ENCODE measurements at places on chromosomes 12 and 14. TPM values are rescaled to one million over a fixed set of nuclear protein-coding genes. Genes with fewer than 3 reads are reported as not detected.

Gene CCDC196
- not detected for polyA plus RNA-seq

Gene RBP5
- 3.1 TPM for polyA plus RNA-seq

Gene GPR65
- polyA plus RNA-seq, result 0.44 TPM

Gene TMEM30B
- polyA plus RNA-seq, result 1.3 TPM

Gene DNM1L
- polyA plus RNA-seq, result 58.8 TPM

Gene CELA1
- not detected for polyA plus RNA-seq

Gene ATG14
- polyA plus RNA-seq, result 12.3 TPM

Gene MTA1
- 80.0 TPM for polyA plus RNA-seq

Gene EIF2B2
- 51.8 TPM for polyA plus RNA-seq

Gene GON7
- polyA plus RNA-seq, result 10.1 TPM

Gene TAS2R8
- not detected for polyA plus RNA-seq

Gene WNT1
- 0.16 TPM for polyA plus RNA-seq

Gene NR1H4
- polyA plus RNA-seq, result 0.16 TPM

Gene KRT86
- polyA plus RNA-seq, result 0.19 TPM

Gene ADAM21
- polyA plus RNA-seq, result 0.44 TPM

Gene PTPN21
- polyA plus RNA-seq, result 42.1 TPM

Gene CCDC38
- polyA plus RNA-seq, result 0.19 TPM

Gene AQP2
- polyA plus RNA-seq, result 0.09 TPM

Gene IAPP
- not detected for polyA plus RNA-seq

Gene OR4K1
- polyA plus RNA-seq, result not detected

Gene CISTR
- not detected for polyA plus RNA-seq

Gene SAMD15
- 0.41 TPM for polyA plus RNA-seq

Gene GPD1
- 23.6 TPM for polyA plus RNA-seq

Gene INHBE
- 1.8 TPM for polyA plus RNA-seq

Gene SIX6
- 0.07 TPM for polyA plus RNA-seq

Gene LAG3
- 1.0 TPM for polyA plus RNA-seq

Gene SMIM41
- not detected for polyA plus RNA-seq

Gene PPM1H
- 3.3 TPM for polyA plus RNA-seq

Gene USP44
- polyA plus RNA-seq, result 0.88 TPM

Gene MYO1H
- 0.04 TPM for polyA plus RNA-seq

Gene PELI2
- polyA plus RNA-seq, result 7.6 TPM

Gene RAD51AP1
- 11.7 TPM for polyA plus RNA-seq

Gene FAM222A
- polyA plus RNA-seq, result 5.6 TPM

Gene SLC5A8
- polyA plus RNA-seq, result not detected

Gene GARIN6
- not detected for polyA plus RNA-seq

Gene IQSEC3
- 4.8 TPM for polyA plus RNA-seq

Gene NYNRIN
- polyA plus RNA-seq, result 33.9 TPM

Gene KERA
- 84.8 TPM for polyA plus RNA-seq

Gene RNASE3
- 0.54 TPM for polyA plus RNA-seq

Gene MYBPC1
- polyA plus RNA-seq, result 1,298 TPM

Gene VWF
- polyA plus RNA-seq, result 69.8 TPM

Gene DNAH10
- 2.3 TPM for polyA plus RNA-seq

Gene NINJ2
- 3.3 TPM for polyA plus RNA-seq

Gene SLC25A3
- 681 TPM for polyA plus RNA-seq

Gene CLEC12A
- 0.26 TPM for polyA plus RNA-seq

Gene OR11H12
- polyA plus RNA-seq, result not detected

Gene GPR84
- polyA plus RNA-seq, result 0.17 TPM

Gene CCDC59
- 35.2 TPM for polyA plus RNA-seq

Gene RDH5
- polyA plus RNA-seq, result 25.7 TPM

Gene GCH1
- 4.1 TPM for polyA plus RNA-seq

Gene FIGNL2
- 1.2 TPM for polyA plus RNA-seq

Gene GPHN
- 19.4 TPM for polyA plus RNA-seq

Gene POTEM
- polyA plus RNA-seq, result not detected

Gene SOAT2
- 1.6 TPM for polyA plus RNA-seq

Gene DBX2
- 0.38 TPM for polyA plus RNA-seq

Gene ANKS1B
- 1.4 TPM for polyA plus RNA-seq

Gene FAM181A
- polyA plus RNA-seq, result not detected

All from muscle of leg (tissue), 16 donors.